ENCODE measurements at places on chromosomes 1 and 21. TPM values are rescaled to one million over a fixed set of nuclear protein-coding genes. Genes with fewer than 3 reads are reported as not detected.

The B3GALT2 gene
- 0.05 TPM for total RNA-seq

The VWA5B1 gene
- total RNA-seq = not detected

The LINGO4 gene
- total RNA-seq = not detected

The PDC gene
- not detected for total RNA-seq

The U2AF1 gene
- total RNA-seq = 8.7 TPM

The IL22RA1 gene
- not detected for total RNA-seq

The DISC1 gene
- total RNA-seq = 1.6 TPM

The KIF17 gene
- not detected for total RNA-seq

The AVPR1B gene
- total RNA-seq = not detected

The GRIK1 gene
- not detected for total RNA-seq

The CD34 gene
- total RNA-seq = not detected

The MRAP gene
- total RNA-seq = not detected

The CYP4A11 gene
- not detected for total RNA-seq

The PTPRF gene
- 2.1 TPM for total RNA-seq

The CTSE gene
- not detected for total RNA-seq

The ASAP3 gene
- 0.63 TPM for total RNA-seq

The CD1E gene
- not detected for total RNA-seq

The GBP4 gene
- 29.5 TPM for total RNA-seq

The NECTIN4 gene
- not detected for total RNA-seq

The RIPPLY3 gene
- total RNA-seq = 0.26 TPM

The RGL1 gene
- 1.7 TPM for total RNA-seq

The HNRNPCL1 gene
- not detected for total RNA-seq

The TCHH gene
- not detected for total RNA-seq

The LIPI gene
- total RNA-seq = not detected

The TDRKH gene
- 13.3 TPM for total RNA-seq

The LCE1B gene
- total RNA-seq = not detected

The GON4L gene
- 63.2 TPM for total RNA-seq

The KIAA1614 gene
- total RNA-seq = 0.16 TPM

The KRTAP11-1 gene
- not detected for total RNA-seq

The EFNA1 gene
- 0.24 TPM for total RNA-seq

The SEMA4A gene
- total RNA-seq = 12.1 TPM

The CFHR3 gene
- not detected for total RNA-seq

The NIBAN1 gene
- 17.1 TPM for total RNA-seq

The ACOT11 gene
- total RNA-seq = 1.3 TPM

The TMPRSS15 gene
- not detected for total RNA-seq

The MYBPH gene
- not detected for total RNA-seq

The GBP2 gene
- 168 TPM for total RNA-seq

All from activated CD4-positive, alpha-beta T cell treated with anti-CD3 and anti-CD28 coated beads, Interleukin-2, amount 10 ng/mL, durations not matched to agents 24 days and 14 days (primary cell).